ENCODE measurements at places on chromosomes 7 and 10.

GRCh38 chr10:54477738-54478137 is 323.3 kb downstream of the PCDH15 start:
- DNase-seq: no peak

DNA sequence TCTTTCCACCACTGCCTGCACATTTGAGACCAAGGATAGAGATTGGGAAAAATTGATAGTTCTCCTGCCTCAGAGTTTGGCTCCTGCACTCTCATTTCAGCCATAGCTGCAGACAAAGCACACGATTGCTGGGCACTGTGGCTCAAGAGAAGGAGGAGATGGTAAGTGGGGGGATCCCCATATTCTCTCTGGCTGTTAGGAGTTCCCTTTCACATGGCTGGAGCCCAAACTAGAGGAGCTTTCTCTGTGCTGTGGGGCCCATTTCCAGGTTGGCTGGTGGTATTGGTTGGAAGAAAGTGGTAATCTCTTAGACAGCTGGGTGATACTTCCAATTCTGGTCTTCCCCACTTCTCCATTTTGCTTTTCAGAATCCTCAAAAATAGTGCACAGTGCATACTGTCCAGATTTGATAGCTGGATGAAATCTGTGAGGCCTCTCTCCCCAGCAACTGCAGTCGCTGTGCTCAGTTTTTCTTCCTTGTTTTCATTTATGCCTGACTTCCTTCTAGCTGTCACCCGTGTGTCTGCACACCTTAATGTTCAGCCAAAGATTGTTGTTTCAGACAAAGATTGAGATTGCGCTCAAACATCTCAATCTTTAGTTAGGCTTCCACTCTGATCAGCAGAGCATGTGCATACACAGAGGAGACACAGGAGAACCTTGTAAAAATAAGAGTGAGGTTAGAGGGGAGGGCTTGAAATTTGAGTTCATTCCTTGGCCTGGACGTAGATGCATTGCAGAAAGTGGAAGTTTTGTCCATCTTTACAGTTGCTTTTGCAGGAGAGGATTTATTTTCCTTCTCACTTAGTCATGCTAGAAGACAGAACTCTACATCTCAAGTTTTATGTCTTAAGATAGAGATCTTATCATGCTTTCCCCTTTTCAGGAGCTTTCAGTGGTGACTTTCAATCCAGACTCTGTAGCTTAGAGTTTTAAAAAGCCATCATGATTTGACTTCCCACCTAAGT is 28.6 kb downstream of the RABGEF1 start:
- DNase-seq: no peak

DNA sequence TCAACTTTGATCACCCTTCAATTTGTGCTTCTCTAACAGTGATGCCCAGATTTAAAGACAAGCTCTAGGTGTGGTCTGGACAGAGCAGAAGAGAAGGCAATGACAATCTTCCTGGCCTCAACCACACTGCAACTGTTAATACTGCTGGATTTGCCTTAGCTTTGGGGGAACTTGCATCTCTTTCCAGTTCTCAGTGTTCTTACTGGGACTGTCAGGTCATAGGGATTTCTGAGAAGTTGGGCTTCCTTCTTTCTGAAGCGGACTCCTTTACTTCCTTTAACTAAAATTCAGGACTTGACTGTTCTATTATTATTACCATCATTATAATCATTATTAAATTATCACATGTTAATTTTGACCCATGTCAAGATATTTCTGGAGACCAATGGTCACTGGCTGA is 80.8 kb downstream of the OSBPL3 start:
- DNase-seq: no peak

DNA sequence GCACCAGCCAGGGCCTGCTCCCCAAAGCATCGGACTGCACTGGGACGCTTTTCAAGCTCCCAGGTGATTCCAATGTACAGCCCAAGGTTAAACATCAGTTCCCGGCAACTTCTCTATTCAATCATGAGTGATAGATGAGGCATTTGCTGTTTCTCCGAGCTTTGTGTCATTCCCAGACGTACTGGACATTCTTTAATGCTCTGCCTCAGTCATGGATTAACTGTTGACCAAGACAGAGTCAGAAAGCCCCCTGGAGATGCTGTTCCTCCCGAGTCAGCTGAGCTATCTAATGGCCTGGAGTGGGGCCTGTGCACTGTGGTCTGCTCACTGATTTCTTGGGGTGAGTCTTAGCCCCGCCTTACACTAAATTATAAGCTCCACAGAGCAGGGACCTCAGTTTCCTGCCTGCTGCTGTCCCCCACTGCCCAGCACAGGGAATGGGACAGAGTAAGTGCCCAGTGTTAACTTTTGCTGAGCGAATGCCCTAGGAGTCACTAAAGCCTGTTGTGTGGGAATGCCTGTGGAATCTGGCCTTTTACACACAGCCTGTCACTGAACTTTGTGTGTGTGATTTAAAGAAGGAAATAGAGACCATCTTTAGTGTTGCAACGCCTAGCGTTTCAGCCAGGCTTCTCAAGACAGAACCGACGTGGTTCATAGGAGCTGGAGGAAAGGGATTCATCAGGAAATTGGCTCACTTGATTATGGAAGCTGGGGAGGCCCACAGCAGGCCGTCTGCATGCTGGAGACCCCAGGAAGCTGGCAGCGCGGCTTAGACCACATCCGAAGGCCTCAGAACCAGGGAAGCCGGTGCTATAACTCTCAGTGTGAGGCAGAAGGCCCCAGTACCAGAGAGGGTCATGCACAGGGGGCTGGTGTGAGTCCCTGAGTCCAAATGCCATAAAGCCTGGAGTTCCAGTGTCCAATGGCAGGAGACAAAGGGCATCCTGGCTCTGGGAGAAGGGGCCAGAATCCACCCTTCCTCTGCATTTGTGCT is 29.3 kb upstream of the RNF32 start:
- DNase-seq: no peak

DNA sequence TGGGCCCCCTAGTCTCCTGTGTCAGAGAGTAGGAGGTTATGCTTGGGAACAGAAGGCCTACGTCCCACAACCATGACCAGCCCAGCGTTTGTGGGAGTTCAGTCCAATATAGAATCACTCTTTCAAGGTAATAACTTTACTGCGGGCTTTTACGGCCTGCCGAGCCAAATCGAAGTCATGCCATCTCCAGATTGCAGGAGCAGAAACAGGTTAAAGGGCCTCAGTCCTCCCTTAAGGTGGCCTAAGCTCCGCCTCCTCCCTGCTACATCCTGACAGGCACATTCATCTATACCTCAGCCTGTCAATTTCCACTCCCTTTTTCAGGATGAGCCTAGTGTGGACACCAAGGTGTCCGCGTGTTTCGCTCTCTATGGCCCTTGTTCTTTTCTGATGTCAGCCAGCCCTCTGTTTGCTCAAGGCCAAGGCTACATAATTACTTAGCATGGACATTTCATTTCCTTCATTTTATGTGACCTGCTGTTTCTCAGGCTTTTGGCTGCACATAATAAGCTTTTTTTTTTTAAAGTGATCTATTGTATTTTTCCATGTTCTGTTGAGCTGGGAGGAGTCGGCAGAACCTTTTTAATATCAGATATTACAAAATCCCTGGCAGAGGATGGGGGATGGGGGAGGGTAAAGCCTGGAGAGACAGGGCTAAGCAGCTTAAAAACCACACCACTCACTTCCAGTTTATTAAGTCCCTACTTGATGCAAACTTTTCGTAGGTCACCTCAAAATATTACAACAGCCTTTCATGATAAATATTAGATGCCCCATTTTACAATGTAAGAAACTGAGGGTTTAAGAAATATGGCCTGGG is 84.6 kb downstream of the CACNB2 start:
- no peak for DNase-seq

DNA sequence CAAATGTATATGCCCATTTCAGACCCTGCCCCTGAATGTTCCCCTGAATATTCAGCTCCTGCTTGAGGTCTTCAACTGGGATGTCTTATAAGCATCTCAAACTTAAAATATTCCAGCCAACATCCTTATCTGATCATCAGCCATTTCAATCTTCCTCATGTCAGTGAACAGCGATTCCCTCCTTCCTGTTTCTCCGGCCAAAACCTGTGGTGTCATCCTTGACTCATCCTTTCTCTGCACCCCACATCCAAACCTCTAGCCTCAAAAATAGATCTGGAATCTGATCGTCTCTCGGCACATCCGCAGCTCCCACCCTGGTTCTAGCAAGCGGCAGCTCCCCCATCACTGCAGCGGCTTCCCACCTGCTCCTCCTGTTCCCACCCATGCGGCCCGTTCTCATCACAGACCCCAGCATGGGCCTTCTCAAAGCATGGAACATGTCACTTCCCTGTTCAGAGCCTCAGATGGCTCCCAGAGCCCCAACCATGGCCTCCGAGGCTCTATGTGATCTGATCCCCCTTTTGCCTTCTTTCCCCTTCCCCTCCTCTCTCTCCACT is 165.7 kb downstream of the HECW1 start:
- peak; percentile 75 for DNase-seq

DNA sequence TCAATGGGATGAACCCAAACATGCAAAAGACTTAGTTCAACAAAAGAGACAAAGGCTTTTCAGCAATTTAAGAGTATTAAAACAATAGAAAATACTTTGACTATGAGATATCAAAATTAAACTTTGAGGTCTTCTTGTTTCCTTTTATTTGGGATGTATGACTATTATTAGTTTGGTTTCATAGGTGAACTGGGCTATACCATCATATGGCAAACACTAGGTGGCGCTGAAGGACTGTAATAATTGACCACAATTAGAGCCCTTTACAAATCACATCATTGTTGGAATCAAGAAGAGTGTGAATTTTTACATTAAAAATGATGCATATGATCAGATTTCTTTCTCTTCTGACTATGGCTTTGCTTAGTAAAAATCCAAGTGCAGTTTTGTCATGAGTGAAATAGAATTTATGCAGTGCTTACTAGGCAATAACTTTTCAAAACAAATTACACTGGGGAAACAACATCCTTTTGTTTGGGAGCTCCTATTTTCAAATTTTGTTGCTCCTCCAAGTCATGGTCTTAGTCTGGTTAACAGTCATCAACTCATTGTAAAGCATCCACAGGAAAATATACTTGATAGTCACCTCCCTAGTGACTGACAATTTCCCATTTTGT is 14.7 kb upstream of the NXPH1 start:
- peak; percentile 50 for DNase-seq

DNA sequence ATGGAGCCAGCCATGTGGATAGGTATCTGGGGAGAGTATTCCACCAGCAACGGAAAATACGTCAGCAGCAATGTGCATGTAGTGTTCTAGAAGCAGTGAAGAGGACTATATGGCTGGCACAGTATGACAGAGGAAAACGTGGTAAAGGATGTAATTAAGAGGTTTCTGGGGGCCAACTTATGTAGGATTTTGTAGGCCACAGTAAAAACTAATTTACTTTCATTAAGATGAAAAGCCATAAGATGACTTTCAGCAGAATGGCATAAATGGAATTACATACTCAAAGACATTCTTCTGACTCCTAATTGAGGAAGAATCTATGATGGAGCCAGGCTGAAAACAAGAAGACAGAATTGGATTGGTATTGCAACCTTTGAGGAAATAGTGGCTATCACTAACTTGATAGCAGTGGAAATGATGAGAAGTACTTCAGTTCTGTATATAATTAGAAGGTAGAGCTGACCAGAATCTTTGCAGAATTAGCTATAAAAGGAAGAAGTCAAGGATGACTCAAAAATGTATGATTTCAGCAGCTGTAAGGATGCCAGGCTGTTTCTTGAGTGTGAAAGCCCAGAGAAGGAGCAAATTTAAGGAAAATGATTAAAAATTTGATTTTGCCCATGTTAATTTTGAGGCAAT is 156.7 kb downstream of the MBL2 start:
- no peak for DNase-seq

DNA sequence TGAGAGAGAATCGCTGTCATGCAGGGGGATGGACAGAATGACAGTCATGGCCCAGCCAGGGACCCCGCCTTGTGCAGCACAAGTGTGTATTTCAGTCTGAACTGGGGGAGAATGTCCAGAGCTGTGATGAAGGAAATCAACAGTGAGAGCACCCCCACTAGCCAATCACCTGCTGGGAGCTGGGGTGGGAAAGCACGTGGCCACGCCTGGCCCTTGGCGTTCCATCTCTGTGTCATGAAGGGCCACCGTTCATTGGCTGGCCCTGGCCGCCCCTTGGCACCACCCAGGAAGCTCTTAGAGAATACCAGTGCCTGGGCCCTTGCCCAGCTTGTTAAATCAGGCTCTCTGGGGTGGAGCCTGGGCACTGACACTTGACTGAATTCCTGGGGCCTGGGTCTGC is 22.8 kb downstream of the GRID1 start:
- DNase-seq: no peak

DNA sequence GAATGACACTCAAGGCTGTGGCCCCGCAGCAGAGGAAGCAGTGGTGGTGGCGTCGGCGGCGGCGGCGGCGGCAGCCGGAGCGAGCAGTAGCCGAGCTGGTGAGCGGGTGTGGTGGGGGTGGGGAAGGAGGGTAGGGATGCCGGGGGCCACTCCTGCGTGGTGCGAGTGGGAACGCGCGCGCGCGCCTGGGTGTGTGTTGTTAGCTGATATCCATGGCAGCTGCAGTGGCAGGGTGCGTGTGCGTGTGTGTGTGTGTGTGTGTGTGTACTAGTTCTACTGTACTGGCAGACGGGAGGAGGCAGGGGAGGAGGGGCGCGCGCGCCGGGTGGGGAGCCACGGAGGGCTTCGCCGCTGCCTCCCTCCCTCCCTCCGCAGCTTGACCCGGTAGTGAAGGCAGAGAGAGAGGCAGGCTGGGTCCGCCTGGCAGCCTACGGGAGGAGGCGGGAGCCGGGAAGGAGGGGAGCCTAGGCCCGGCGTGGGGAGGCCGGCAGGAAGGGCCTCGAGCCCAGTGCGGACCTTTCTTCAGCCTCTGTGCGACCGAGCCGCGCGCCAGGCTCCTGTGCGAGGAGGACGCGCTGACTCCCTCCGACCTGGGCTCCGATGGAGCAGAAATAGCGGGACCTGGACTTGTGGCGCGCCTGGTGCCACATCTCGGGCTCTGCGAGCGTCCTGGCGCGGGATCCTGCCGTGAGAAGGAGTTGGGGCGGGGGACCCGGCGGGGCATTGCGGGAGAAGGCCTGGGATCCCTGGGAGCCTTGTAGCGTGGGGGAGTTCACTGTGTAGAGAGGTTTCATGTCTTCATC is at the start of gene MAGI2:
Gene MAGI2, minus strand, starts transcription at position 110 of the 803 bp plus-strand sequence. CDS start 347 bp downstream, outside the sequence.
- DNase-seq: peak; percentile 67

DNA sequence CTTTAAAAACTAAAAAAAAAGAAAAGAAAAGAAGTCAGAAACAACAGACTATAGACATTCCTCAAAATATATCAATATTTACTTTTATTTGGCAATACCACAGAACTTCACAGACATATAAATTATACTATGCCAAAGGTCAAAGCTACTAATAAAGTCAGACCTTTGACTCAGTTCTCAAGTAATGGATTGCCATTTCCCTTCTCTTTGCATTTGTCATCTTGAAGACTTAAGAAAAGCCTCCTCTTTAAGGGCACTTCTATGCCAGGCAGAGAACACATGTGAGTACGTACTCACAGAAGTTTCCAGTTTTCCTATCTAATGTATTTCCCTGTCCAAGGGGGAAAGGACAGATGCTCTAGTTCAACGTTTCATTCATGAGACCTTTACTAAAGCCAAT is 37.6 kb downstream of the TNPO3 start:
- no peak for DNase-seq

GRCh38 chr7:34091321-34091917 is 186.1 kb downstream of the BMPER start:
- peak; percentile 80 for DNase-seq

GRCh38 chr10:11098666-11099065 is 81.0 kb downstream of the CELF2 start:
- no peak for DNase-seq

All from RPMI7951 (cell line).